Activated T-helper 1 cell treated with anti-CD3 and anti-CD28 coated beads, Interleukin-12 subunit alpha, Interleukin-12 subunit beta, Interleukin-2, Interleukin-4 antibody, amounts not matched to agents 30 ng/mL and 10 ng/mL and 1 ng/mL, durations not matched to agents 14 hours and 24 hours and 36 hours (primary cell): ENCODE measurements at places on chromosomes 5 and 9. TPM values are rescaled to one million over a fixed set of nuclear protein-coding genes. Genes with fewer than 3 reads are reported as not detected.

GRCh38 chr9:111974092-111974681 is 77.6 kb downstream of the UGCG start:
- H3K4me1 ChIP-seq, result no peaks in the 10 kb centered on the region
- no peaks in the 10 kb centered on the region for H3K36me3 ChIP-seq
- H3K27ac ChIP-seq, result no peak overlapping the region
- no peak for DNase-seq
- peaks cover 6% of the 10 kb centered on the region for H3K27me3 ChIP-seq
- H3K4me3 ChIP-seq, result no peak overlapping the region

GRCh38 chr9:91720313-91720712 is 229.7 kb downstream of the ROR2 start:
- DNase-seq, result no peak
- H3K27me3 ChIP-seq, result peaks cover 46% of the 10 kb centered on the region
- H3K4me1 ChIP-seq, result no peaks in the 10 kb centered on the region
- no peak overlapping the region for H3K27ac ChIP-seq
- no peak overlapping the region for H3K4me3 ChIP-seq

GRCh38 chr9:117405950-117406705 is 8.7 kb downstream of the ASTN2 start:
- no peak overlapping the region for H3K27ac ChIP-seq
- no peaks in the 10 kb centered on the region for H3K36me3 ChIP-seq
- H3K4me1 ChIP-seq, result no peaks in the 10 kb centered on the region
- H3K27me3 ChIP-seq, result peaks cover 3% of the 10 kb centered on the region

DNA sequence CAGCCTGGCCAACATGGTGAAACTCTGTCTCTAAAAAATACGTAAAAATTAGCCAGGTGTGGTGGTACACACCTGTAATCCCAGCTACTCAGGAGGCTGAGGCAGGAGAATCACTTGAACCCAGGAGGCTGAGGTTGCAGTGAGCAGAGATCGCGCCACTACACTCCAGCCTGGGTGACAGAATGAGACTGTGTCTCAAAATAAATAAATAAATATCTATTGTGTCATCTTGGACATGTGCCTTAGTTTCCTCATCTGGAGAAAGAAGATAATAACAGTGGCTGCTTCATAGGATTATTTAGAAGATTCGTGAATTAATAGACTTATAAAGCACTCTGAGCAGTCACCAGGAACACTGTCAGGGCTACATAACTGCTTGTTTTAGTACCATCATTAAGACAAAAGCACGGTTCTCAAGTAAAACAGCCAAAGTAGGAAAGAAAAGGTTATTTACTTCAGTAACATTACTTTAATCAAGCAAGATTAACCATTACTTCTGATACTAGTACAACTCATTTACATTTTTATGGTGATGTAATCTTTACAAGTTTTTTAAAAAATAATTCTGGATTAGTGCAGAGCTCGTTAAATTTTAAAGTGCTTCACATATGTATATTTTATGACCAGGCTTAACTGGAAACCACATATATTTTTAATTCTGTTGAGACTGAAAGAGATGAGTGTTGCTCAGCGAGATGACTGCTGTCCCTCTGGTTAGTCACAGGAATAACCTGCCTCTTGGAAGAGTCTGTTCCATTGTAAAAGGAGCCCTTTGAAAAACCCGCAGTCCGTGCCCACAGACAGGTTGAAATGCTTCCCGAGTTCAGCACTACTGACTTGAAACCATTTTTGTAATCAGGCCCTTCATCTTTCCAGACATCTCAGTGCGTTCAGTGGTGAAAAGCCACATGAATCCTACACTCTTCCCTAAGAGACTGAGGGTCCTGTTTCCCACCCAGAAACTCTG is 36.7 kb downstream of the ANKH start:
- H3K27me3 ChIP-seq, result no peaks in the 10 kb centered on the region
- H3K36me3 ChIP-seq, result peaks cover 7% of the 10 kb centered on the region
- H3K4me1 ChIP-seq, result no peaks in the 10 kb centered on the region
- no peak for DNase-seq

DNA sequence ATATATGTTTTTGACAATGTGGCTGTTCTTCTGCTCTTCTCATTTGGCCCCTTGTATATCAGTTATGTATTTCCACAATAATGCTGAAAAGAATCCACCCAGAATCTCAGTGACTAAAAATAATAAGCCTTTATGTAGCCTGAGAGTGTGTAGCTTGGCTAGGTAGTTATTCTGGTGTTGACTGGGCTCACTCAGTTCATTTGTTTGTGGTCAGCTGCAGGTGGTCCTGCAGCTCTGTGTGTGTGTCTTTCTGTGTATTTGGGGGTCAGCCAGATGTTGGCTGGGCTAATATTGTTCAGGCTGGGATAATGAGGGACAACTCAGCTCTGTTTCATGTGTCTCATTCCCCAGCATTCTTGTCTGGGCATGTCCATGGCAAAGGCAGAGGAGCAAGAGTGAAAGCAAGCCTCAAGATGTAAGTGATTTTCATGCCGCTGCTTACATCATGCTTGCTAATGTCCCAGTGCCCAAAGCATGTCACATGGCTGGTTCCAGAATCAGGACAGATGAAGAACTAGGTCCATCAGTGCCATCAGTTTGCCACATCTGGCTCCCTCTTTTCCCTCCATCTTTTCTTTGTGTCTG is 162.8 kb downstream of the KCTD16 start:
- H3K4me3 ChIP-seq, result no peak overlapping the region
- no peak overlapping the region for H3K27ac ChIP-seq
- no peaks in the 10 kb centered on the region for H3K4me1 ChIP-seq
- H3K27me3 ChIP-seq, result no peaks in the 10 kb centered on the region

Gene OGN
- not detected in 2 replicates for total RNA-seq

Gene RGMB
- total RNA-seq, result 0.29 and 0.39 TPM in 2 replicates

Gene CSF1R
- 0.10 TPM in 1 of 2 replicates, not detected in the other for total RNA-seq

Gene KLF4
- total RNA-seq, result 2.3 and 3.3 TPM in 2 replicates

Gene ERAP2
- 52.9 and 54.4 TPM in 2 replicates for total RNA-seq
